ENCODE measurements at places on chromosomes 1 and 21. TPM values are rescaled to one million over a fixed set of nuclear protein-coding genes. Genes with fewer than 3 reads are reported as not detected.

Gene FCRL1
- total RNA-seq: under 0.01 TPM

Gene DNASE2B
- not detected for total RNA-seq

Gene RNU1-2
- under 0.01 TPM for total RNA-seq

Gene C4BPB
- not detected for total RNA-seq

Gene DLGAP3
- not detected for total RNA-seq

Gene METTL25B
- total RNA-seq: 4.2 TPM

Gene FNDC10
- total RNA-seq: not detected
